ENCODE measurements at places on chromosomes 6 and 20.

- DNase-seq, result no peak
Measured at GRCh38 chr6:137206577-137206976, 12.6 kb downstream of the IFNGR1 start.

DNA sequence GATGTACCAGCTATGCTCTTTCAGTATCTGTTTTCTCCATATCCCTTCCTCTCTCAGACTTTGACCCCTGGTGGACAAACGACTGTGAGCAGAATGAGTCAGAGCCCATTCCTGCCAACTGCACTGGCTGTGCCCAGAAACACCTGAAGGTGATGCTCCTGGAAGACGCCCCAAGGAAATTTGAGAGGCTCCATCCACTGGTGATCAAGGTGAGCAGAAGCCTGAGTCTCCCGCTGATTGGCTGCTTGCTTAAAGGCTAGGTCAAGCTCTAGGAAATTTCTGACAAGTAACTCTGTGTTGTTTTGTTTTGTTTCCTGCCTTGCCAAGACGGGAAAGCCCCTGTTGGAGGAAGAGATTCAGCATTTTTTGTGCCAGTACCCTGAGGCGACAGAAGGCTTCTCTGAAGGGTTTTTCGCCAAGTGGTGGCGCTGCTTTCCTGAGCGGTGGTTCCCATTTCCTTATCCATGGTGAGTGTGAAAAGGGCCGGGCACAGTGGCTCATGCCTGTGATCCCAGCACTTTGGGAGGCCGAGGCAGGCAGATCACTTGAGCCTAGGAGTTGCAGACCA, 28.6 kb downstream of the C6orf89 start:
- DNase-seq, result no peak

GRCh38 chr6:27176096-27176495, 71.4 kb upstream of the PRSS16 start:
- no peak for DNase-seq

- DNase-seq, result no peak
Measured at GRCh38 chr20:32762754-32763201, 593 bp downstream of the DNMT3B start.

- no peak for DNase-seq
Measured at GRCh38 chr6:141282263-141282662, 850.5 kb upstream of the GJE1 start.

- DNase-seq, result no peak
Measured at GRCh38 chr20:54174457-54175175, 830 bp upstream of the CYP24A1 start.

GRCh38 chr6:116390581-116390980, 19.8 kb downstream of the DSE start:
- no peak for DNase-seq

DNA sequence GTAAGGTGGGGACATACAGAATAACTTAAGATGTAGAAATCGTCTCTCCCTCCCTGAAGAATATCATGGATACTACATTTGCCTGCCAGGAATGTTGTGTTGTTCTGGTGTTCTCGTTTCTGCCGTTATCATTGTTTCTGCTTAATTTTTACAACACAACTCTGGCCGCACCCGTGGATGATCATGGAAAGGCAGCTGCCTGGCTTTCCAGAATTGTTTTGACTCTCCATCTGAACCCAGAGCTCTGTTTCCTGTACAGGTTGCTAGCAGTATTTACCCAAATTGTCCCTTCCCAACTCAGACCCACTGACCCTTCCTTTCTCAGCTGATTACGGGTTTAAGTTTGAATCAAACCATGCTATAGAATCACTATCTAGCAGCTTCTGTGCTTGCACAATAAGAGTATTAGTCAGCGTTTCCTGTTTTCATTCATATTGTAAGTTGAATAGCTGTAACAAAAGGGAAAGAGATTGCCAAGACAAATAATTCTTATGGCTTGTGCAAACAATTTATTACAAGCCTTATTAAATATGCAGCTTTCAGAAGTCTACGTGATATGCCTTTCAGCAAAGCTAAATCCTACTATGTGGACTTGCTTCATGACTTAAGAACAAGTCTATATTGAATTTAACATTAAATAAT, 139.0 kb downstream of the MTHFD1L start:
- DNase-seq, result no peak
